ENCODE measurements at places on chromosomes 12 and 14. TPM values are rescaled to one million over a fixed set of nuclear protein-coding genes. Genes with fewer than 3 reads are reported as not detected.

The KRT72 gene
- not detected for total RNA-seq

The FAM222A gene
- 0.52 TPM for total RNA-seq

- peak; percentile 25 for DNase-seq
These were observed 39.1 kb downstream of the CORO1C start for GRCh38 chr12:108691998-108692808.

The INHBC gene
- total RNA-seq = not detected

- no peak for DNase-seq
These were observed 5.9 kb downstream of the ZFYVE21 start for GRCh38 chr14:103721334-103722120.

GRCh38 chr14:77543240-77543551 is 44.6 kb upstream of the ISM2 start:
- DNase-seq = no peak

All from epithelial cell of proximal tubule (primary cell).